ENCODE measurements at places on chromosomes 6 and 20.

- no peak for DNase-seq
These were observed 15.1 kb upstream of the RTF2 start for GRCh38 chr20:56453352-56453751.

DNA sequence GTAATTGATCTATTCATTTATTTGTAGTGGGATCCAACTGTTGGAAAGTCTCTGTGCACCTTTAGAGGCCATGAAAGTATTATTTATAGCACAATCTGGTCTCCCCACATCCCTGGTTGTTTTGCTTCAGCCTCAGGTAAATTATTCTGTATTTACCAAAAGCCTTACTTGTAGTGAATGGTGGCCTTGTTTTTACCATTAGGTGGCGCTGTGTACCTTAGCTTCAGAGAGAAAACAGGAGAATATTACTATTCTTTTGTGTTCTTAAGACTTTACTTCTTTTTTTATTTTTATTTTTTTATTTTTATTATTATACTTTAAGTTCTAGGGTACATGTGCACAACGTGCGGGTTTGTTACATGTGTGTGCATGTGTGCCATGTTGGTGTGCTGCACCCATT is 23.7 kb downstream of the PEX7 start:
- DNase-seq, result no peak

- no peak for DNase-seq
These were observed 672.7 kb downstream of the QKI start for GRCh38 chr6:164087211-164087610.

GRCh38 chr20:59751075-59751711 is 146.9 kb downstream of the PHACTR3 start:
- no peak for DNase-seq

DNA sequence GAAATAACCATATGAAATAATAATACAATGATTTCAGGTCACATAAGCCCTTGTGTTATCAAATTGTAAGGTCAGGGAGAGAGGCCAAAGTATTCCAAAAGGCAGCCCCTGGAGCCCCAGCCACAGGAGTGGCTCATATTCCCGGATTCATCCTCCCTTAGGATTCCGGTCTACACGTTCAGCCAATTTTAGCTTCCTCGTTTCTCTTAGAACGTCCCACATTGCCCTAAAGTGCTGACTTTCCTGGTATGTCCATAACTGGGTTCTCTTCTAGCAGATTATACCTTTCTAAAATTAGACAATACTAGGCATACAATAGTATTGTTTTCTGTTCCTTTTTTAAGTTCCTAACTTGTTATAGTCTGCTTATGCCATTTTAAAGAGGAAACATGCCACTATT is 192.7 kb upstream of the NOX3 start:
- DNase-seq, result no peak

DNA sequence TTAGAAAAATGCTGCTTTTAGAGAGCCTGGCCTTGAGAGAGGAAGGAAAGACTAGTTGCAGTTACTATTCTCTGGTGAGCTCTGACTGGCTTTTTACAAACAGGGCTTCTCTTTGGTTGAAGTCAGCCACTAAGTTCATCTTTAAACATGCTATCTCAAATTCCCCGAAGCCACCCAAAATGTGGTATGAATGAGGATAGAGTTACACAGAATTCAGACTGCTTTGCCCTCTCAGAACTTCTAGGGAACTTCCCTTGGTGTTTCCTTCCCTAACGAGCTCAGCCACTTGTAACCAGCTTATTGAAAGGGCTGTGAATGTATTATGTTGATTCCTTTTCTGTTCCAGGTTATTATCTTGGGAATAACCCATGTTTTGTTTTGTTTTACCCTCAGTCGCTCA is 73.5 kb downstream of the EFHC1 start:
- no peak for DNase-seq

DNA sequence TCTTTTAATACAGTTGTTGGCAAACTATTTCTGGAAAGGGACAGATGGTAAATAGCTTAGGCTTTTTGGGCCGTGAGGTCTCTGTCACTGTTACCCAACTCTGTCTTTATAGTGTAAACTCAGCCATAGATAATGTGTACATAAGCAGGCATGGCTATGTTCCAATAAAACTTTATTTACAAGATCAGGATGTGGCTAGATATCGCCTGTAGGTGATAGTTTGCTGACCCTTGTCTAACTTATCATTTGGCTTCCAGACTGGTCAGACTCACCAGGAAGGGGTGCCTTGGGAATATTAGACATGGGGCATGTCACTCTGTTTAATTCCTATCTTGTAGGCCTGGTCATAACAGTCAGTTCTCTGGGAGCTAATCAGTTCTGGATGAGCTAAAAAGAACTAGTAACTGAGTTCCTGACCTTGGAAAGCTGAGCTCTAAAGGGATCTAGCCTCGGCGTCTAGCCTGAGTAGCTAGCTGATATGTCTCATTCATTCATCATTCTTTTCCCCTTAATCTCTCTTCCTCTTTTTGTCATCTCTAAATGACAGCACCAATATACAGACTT is 163.6 kb downstream of the SLC16A10 start:
- DNase-seq, result no peak

DNA sequence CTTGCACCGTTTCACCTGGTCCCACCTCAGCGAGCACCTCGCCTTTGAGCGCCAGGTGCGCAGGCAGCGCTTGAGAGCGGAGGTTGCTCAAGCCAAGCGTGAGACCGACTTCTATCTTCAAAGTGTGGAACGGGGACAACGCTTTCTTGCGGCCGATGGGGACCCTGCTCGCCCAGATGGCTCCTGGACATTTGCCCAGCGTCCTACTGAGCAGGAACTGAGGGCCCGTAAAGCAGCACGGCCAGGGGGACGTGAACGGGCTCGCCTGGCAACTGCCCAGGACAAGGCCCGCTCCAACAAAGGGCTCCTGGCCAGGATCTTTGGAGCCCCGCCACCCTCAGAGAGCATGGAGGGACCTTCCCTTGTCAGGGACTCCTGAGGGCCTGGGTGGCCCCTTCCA is 1.5 kb downstream of the ABT1 start:
- DNase-seq, result no peak

DNA sequence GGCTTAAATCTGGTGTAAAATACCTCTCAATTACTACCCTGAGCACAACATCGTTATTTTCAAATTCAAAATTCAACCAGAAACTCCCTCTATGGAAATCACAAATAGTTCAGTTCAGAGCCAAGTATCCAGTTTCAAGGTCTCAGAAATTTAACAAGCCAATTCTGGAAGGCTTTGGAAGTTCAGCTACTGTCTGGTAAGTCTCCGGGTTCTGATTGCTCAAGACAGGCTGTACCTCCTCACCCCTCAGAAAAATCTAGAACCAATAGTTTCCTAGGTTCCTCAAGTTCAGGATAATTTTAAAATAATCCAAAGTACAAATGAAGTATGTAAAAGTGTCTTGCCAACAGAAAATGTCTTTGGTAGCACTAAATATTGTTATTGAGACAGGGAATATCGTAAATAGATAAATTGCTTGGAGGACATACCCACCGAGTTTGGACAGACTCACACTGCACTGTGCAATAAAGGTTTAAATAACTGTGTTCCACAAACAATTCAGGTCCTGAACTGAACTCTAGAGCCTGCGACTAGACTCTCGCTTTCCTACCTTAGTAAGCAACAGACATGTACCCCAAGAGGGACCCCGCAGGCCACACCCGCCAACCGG is 729 bp downstream of the ATG5 start:
- no peak for DNase-seq

GRCh38 chr20:45044084-45044573 is 56.8 kb downstream of the KCNS1 start:
- DNase-seq, result peak; percentile 33

GRCh38 chr6:25138233-25138933 is 140.8 kb upstream of the CARMIL1 start:
- peak; percentile 41 for DNase-seq

DNA sequence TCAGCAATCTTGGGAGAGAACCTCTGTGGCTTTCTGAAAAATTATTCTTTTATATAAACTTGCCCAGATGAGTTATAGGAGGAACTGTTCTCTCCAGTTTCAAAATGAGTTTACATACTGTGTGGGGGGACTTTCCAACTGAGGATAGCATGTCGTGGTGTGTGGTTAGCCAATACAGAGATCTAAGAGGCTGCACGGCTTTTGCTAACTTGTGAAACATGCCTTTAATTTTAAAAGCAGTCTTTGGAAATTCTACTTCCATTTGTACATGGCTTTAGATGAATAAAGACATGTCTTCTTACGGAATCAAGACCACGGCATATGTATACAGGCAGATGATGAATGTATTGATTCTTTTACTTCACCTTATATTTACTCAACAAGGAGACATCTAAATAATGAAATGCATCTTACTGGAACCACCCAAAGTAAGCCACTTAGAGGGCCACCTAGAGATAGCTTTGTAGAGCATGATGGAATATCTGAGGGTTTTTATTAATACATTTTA is 39.8 kb downstream of the HIVEP1 start:
- peak; percentile 40 for DNase-seq

GRCh38 chr6:85460921-85461797 is 11.3 kb downstream of the NT5E start:
- peak; percentile 26 for DNase-seq

DNA sequence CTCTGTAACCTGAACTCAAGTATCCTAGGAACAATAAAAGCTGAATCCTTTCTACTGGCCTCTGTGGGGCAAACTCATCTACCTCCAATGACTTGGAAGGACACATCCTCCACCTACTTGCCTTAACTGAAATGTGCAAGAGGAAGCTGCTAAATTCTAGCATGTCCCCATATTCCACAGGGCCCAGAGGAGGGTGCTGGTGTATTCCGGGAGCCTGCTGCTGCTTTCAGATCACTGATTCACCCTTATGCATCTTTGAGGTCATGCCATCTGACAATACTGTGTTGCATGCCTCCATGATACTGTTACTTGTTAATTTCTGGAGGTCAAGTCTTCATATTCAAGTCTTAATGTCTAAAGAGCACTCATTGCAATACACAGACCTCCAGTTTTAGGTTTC is 40.3 kb downstream of the LYRM4 start:
- DNase-seq, result no peak

DNA sequence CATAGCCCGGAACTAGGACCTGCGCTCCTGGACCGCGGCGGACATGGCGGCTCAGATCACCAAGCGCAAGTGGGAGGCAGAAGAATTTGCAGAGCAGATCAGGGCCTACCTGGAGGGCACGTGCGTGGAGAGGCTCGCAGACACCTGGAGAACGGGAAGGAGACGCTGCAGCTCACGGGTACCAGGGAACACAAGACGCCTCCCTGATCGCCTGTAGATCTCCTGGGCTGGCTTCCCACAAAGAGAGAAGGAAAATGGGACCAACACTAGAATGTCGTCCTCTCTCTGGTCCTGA is 15.1 kb upstream of the HLA-A start:
- no peak for DNase-seq

DNA sequence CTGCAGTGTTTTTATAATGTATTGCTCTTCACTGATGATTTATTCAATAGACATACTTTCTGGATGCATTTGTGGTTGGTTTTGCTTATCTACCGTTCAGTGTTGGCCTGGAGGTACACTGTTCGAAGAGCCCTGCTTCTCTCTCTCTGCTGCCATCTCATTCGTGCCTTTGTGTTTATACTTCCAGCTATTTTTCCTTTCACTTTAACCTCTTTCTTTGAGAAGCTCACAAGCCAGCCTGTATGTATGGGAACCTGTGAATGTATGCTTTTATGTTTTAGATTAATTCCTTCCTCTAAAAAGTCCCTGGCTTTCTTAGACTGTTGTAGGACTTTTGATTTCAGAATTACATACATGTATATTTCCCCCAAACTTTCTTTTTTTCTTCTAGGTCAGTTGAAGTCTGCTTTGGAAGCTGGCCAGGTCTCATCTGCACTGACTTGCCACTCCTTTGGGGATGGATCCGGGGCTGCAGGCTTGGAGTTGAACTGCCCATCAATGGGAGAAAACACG is 83.0 kb downstream of the SCAND1 start:
- DNase-seq, result no peak

GRCh38 chr6:33080127-33081089 is 4.6 kb downstream of the HLA-DPB1 start:
- no peak for DNase-seq

DNA sequence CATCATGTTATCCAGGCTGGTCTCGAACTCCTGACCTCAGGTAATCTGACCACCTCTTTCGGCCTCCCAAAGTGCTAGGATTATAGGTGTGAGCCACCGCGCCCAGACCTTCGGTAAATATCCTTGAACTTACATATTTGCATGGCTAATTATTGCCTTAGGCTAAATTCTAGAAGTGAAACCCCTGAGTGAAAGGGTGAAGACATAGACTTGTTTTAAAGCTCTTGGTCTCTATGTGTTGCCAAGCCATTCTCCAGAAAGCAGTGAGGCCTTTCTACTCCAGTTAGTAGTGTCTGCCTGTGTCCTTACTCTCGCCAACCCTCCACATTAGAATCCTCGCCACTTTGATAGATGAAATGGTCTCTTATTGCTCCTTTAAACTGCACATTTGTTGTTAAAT is 2.6 kb upstream of the NOTCH4 start:
- no peak for DNase-seq

- DNase-seq, result no peak
These were observed 171.2 kb upstream of the SULF2 start for GRCh38 chr20:47956268-47956995.

DNA sequence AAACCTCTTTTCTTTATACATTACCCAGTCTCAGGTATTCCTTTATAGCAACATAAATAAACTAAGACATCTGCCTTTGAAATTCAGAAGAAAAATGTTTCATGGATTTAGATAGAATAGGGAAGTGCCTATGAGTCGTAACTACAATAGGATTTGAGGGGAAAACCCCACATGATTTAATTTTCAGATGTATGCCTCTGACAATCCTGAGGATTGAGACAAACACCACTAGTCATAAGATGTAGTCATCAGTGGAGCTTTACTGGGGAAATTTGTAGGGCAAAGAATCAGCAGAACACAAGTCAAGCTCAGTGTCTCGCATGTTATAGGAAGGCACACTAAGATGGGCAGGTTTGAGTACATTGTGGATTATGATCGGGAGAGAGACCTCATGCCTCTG is 566.4 kb downstream of the BMP2 start:
- DNase-seq, result no peak

GRCh38 chr20:57288651-57289277 is 22.3 kb upstream of the BMP7 start:
- no peak for DNase-seq

- DNase-seq, result no peak
These were observed 141.1 kb downstream of the CEP57L1 start for GRCh38 chr6:109236115-109237076.

DNA sequence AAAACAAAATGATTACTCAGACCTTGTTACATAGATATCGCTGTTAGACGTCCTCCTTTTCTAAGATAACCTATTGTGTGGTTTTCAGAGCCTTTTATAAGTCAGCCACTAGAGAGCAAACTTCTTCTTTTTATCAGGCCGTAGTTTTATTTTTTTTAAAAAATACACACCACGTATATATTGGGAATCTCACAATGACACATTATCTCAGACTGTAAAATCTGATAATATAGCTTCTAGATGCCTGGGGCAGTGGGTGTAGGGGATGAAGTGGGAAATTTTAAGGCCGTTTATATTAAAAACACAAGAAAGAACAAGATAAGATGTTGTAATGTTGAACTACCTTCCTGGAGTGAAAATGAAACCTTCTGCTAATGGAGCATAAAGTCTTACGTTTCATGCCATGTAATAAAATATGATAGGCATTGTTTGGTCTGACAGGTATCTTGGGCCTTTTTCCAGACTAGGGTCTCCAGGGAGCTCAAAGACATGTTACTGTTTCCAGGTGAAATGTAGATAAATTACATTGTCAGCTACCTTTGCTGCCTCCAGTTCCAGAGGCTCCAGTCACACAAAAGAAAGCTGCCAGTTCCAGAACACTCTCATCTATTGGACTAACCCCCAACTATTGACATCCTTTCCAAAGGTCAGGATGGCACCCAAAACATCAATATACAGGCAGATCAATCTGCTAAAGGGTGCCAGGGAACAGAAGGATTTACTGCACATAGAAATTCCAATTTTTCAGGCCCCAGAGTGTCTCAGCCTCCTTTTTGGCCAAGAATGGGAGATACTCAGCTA is 130.2 kb upstream of the AKIRIN2 start:
- no peak for DNase-seq

All from stimulated activated CD8-positive, alpha-beta memory T cell treated with anti-CD3 and anti-CD28 coated beads, Interleukin-12 subunit alpha, Interleukin-12 subunit beta, amount 100 ng/mL, for 1 hour (primary cell).